ENCODE measurements at places on chromosomes 1 and 21. TPM values are rescaled to one million over a fixed set of nuclear protein-coding genes. Genes with fewer than 3 reads are reported as not detected.

PPM1J gene
- total RNA-seq, result 0.27 TPM

DNA sequence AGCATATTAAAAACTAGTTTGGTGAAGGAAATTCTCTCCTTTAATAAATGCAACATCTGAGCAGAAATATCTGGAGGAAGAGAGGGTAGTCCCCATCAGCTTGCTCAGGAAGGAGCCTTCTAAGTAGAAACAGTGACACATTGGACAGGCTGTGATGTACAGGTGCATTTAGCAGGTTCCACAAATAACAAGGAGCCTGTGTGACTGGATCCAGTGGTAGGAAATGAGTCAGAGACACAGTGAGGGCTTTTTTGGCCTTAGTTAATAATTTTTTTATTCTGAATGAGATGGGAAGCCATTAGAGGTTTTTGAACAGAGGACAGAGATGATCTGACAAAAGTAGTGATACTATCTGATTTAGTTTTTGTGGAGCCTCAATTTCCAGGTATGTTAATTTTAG is 738.9 kb upstream of the PTBP2 start:
- peak; percentile 56 for DNase-seq

- DNase-seq, result no peak
Observed at GRCh38 chr1:9164532-9164900, 35.6 kb upstream of the GPR157 start.

DNA sequence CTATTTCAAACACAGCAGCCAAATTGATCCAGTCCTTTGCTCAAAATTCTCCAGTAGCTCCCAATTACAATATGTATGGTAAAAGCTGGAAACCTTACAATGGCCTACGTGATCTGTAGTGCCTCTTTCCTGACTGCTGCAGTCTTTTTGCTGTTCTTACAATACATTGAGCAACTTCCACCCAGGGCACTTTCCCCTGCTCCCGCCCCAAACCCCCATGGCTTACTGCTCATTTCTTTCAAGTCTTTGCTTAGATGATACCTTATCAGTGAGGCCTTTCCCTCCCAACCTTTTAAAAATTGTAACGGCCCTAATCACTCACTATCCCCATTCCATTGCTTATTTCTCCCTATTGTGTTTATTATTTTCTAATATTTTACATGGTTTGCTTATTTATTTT is 43.9 kb upstream of the APOBEC4 start:
- DNase-seq, result no peak

DNA sequence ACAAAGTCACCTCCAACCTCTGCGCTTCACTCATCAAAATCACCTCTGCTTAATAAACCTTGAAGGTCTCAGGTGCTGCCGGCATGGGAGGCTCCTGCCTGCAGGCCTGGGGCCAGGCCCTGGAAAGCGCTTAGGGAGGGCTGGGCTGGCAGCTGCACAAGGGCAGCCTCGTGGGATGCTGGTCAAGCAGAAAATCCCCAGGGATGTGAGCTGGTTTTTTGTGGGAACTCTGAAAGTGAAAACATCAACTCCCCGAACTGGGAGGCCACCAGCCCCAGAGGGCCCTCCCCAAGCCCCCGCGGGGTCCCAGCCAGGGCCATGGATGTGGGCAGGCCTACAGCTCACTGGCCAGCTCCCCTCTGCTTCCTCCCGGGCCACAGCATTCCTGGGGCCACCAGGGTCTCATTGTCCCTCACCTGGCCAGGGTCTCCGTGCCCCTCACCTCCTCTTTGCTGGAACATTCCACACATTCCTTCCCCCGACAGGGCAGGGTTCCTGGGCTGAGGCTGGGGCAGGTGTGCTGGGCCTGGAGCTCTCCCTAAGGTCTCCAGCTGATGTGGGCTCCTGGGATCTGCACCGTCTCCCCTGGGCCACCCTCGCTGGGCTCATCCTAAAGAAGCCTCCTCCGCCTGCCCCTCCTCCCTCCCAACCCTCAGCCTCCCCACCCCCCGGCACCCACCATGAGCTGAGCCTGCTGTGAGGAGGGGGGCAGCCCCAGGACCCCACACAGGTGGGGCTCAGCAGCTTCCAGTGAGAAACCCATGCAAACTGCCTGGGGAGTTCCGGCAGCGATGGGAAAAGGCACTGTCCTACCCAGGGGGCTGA is 36.0 kb upstream of the POFUT2 start:
- no peak for DNase-seq

DNA sequence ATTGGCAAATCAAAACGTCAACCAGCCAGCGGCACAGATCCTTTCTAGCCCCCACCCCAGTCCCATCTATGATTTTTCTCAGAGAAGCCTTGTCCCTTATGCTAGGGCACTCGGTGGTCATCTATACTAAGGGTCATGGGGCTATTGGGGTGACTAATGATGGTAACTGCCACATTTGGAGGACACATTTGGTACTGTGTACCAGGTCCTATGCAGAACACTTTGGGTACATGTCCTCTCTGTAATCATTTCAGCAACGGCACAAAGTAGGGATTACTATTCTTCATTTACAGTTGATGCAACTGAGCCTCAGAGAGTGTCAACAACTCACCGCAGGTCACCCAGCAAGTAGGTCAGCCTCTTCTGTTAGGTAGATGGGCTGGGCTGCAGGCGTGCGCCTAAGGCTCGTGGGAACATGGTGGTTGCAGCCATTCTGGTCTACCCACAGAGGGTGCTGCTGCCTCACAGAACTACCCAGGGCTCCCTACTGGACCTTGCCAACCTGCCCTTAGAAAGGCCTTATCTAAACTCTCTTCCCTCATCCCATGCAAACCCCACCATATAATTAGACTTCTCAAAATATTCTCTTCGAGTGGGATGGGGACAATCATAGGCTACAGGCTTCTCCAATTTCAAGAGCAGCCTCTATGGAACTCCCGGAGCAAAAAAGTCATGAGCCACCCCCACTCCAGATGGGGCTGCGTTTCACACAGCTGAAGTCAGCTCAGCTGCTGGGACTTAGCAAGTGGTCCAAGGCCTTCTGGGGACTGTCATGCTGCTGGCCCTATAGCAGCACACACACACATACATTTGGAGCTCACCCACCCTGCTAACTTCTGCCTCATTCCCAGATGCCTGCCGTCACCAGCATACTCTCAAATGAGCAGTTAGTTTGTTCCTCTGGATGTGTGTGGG is 5.8 kb upstream of the SDHB start:
- peak; percentile 64 for DNase-seq

AADACL3 gene
- not detected for total RNA-seq

All from HT1080 (cell line).